GM12878 (cell line): ENCODE measurements at places on chromosomes 6 and 20. TPM values are rescaled to one million over a fixed set of nuclear protein-coding genes. Genes with fewer than 3 reads are reported as not detected.
A peak's percentile ranks its signal among the peaks of the same experiment; 100 is the strongest.

The RPP40 gene
- total RNA-seq: 8.1 and 9.1 TPM in 2 replicates

DNA sequence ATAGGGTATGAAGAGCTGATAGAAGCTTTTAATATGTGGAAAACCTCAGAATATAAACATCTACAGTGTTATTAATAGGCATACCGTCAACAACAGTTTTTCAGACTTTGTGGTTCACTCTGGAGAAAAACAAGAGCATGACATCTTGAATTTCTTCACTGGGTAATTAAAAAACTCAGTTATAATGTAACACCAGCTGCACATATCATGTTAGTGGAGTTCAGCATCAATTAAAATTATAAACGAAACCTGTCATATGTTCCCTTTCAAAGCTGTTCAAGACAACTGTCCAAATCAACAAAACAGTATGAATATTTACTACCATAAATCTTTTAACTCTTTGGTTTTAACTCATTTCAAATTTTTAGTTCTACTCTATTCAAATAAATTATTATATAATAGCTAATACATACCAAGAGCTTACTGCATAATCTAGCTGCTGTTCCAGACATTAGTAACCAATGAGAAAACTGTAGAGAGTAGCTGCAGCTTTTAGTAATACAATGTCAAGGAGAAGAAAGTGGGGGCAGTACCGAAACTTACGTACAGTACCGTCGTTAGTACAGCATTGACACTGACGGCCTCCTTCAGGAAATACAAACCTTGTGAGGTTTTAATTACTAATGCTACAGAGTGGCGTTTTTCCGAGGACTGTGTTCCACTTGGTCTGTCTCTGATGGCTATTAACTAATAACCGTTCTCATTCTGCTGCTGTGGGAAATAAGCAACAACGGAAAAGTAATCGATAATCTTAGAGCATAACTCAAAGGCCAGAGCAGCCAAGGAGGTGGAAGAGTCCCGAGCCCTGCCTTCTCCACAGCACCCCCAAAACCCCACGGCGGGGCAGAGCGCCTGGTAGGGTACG is 532 bp upstream of the PM20D2 start:
- peak; percentile 52 for DNase-seq

- DNase-seq: no peak
Measured at GRCh38 chr20:2631228-2631627, 21.2 kb upstream of the NOP56 start.

DNA sequence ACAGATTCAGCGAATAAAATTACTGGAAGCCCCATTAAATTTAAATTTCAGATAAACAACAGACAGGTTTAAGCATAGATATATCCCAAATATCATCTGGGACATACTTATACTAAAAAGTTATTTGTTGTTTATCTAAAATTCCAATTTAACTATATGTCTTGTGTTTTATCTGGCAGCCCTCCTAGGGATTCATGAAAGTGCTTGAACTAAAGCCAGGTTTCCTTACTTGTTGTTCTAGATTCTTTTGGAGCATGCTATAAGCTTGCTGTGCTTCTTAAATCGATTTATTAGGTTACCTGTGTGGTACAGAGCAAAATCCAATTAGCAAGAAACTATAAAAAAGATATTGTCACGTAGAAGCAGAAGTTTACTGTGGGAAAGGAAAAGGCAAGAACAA is 202.5 kb upstream of the GMDS start:
- no peak for DNase-seq

The VGLL2 gene
- total RNA-seq: not detected in 2 replicates

DNA sequence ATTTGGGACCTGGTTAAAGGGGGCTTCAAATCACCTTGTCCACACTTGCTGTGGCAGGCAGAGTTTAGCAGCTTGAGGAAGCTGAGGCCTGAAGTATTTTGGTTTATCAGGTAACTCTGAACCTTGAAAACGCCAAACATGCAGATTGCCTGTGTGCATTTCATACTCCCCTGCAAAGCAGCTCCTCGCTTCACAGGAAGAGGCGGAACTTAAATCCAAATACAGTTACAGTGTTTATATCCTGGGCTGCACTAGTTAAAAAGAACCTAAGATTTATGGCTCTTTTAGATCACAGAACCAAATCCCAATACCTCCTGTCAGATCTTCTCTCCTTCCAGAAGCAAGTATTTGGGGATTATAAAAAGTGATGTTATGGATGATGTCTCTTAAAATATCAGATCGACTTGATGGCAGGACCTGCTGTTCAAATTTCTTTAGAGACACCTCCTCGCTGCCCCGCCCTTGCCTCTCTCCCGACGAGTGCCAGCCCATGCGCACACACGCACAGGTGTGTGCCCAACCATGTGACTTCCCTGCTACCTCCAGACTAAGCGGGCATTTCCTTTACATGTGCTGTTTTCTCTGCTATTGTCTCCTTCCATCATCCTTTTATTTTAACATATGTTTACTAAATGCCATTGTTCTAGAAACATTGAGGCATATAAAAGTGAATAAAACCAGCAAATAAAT is 224.6 kb upstream of the FOXQ1 start:
- no peak for DNase-seq

The F13A1 gene
- total RNA-seq: 1.3 and 1.6 TPM in 2 replicates

- no peak for DNase-seq
Measured at GRCh38 chr6:51817832-51818231, 269.6 kb downstream of the PKHD1 start.

GRCh38 chr20:57582432-57583288 is 21.8 kb downstream of the PCK1 start:
- no peak for DNase-seq

DNA sequence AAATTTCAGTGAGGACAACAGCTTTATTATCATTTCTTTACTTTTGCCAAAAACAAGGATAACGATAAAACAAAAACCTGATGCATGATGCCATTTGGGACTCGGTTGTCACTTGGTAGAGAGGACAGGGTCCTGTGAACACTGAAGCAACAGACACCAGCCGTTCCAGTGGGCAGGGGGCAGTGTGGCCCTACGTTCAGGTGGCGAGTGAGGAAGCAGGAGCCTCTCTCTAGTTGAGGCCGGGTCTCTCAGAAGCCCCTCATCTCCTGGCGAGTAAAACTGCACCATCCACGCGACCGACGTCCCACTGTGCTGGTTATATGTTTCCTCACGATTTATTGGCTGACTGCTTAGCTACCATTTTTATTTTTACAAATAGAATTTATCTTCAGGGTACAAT is 231.6 kb downstream of the THBS2 start:
- no peak for DNase-seq

- DNase-seq: peak; percentile 59
Measured at GRCh38 chr6:24283043-24283985, 74.5 kb downstream of the DCDC2 start.

- DNase-seq: no peak
Measured at GRCh38 chr20:11748436-11748835, 169.3 kb upstream of the BTBD3 start.

- no peak for DNase-seq
Measured at GRCh38 chr6:36111526-36111925, 18.8 kb upstream of the MAPK13 start.

The GABRR1 gene
- total RNA-seq: not detected in 2 replicates

GRCh38 chr20:51624157-51624731 is 81.7 kb upstream of the NFATC2 start:
- DNase-seq: no peak

DNA sequence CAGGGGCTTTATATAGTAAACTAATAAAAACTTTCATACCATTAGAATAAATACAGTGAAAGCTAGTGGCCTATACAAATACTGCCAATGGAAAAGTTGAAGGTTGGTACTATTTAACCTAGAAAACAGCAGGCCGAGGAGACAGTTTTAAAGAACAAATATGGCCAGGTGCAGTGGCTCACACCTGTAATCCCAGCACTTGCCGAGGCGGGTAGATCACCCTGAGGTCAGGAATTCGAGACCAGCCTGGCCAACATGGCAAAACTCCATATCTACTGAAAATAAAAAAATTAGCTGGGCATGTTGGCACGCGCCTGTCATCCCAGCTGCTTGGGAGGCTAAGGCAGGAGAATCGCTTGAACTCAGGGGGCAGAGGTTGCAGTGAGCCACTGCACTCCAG is 24.8 kb downstream of the GLYATL3 start:
- DNase-seq: no peak

- DNase-seq: no peak
Measured at GRCh38 chr6:157659536-157660271, 163.3 kb upstream of the SNX9 start.

DNA sequence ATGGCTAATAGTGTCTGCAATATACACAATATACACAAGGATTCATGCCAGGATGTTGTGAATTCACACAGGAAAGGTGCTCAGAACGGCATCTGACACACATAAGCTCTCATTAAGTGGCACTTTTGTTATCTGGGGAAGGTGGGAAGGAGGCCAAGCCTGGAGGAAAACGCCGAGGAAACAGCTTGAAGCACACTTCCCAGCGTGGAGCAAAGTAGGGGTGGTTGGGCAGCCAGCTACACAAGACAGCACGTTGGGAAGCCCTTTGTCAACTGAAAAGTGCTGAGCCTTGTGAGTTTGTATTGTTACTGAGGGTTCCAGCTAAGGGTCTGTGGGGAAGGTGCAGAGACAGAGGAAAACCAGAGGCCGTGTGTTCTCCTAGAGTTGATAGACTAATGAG is 181.0 kb downstream of the ZMYND8 start:
- no peak for DNase-seq

GRCh38 chr20:19212821-19213502 is 520 bp downstream of the SLC24A3 start:
- no peak for DNase-seq

DNA sequence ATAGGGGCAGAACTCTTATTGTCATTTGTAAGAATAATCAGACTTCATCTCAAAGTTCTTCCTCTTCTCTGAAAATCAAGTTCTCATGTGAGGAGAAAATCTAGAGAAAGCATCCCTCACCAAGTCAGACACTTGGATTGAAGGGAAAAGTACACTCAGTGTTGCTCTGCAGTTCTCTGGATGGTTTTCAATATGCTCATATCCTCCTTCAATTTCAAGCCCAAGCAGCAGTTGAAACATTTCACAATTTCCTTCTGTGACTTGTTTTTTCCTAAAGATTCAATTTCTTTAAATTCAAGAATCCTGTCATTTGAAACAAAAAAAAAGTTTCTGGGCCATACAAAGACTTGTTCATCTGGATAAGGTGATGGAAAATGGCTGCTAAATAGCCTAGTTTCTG is 140.2 kb upstream of the AHI1 start:
- no peak for DNase-seq

The PIM1 gene
- 20.6 and 22.0 TPM in 2 replicates for total RNA-seq

DNA sequence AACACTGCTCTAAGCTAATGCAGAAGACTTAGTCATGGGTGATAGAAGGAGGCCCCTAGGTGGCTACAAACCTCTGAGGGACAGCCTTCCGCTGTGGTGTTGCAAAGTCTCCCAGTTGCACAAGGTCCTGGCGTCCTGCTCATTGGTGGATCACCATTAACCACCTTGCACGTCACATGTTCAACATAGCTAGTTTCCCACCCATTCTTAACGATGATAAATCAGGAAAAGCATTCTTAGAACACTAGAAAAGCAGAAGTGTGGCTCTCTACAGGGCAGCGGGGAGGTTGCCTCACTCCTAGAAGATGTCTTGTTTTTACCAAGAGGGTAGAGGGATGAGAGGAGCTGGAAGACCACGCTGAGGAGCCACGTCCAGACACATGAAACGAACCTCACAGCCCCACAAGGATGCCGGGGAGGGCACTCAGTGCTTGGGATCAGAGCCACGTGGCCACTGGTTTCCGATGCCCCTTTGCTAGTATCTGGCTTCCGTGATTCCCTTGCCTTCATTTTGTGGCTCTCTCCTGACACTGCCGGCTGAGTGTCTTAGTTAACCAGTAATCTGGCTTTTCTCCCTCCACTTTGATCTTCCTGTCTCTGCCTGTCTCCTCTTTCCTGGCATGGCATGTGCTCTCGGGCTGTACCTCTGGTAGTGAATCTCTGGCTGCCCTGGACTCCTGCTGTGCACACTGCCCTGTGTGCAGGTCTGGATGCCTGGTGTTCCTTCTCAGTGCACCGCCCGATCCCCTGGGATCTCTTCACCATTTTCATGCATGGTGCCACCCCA is 91.4 kb upstream of the NEDD9 start:
- peak; percentile 39 for DNase-seq

GRCh38 chr6:51494342-51494741 is 593.1 kb downstream of the PKHD1 start:
- DNase-seq: no peak

- no peak for DNase-seq
Measured at GRCh38 chr6:157520596-157521361, 139.8 kb downstream of the ZDHHC14 start.

DNA sequence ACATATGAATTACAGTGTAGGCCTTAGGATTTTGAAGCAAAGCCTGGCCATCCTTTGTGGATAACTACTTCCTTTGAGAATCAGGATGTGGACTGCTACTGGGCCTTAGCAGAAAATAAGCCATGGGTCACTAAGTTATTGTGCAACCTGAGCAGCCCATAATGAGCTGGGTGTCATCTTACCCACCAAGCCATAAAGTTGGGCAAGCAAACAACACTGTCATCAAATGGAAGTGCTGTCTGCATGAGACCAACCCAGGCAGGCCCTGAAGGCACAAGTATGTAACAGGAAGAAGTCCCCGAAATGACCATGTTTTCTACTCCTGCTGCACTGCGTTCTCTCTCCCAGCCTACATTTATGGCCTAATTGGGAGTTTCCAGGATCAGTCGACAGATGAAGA is 205.6 kb upstream of the GGTLC1 start:
- no peak for DNase-seq

The ATAT1 gene
- total RNA-seq: 7.1 and 9.0 TPM in 2 replicates

DNA sequence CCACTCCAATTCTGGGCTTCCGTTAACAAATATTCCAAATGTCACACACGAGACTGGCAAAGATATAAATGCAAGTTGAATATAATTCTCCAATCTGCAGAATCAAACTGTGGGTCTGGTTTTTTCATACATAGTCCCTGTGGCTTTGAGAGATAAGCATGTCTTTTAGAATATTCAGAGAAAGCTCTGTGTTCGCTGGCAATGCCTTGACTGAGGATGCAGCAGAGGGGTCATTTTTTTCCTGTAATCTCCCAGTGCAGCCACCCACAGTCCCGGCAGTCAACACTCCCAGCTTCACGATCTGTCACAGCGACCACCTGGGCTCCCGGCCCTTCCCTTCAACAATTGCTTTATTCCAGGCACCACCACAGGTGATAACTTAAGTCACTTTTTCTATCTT is 30.5 kb downstream of the MUC22 start:
- DNase-seq: no peak
